Ovary (tissue), 10 donors: ENCODE measurements at places on chromosomes 6 and 20. TPM values are rescaled to one million over a fixed set of nuclear protein-coding genes. Genes with fewer than 3 reads are reported as not detected.

DNA sequence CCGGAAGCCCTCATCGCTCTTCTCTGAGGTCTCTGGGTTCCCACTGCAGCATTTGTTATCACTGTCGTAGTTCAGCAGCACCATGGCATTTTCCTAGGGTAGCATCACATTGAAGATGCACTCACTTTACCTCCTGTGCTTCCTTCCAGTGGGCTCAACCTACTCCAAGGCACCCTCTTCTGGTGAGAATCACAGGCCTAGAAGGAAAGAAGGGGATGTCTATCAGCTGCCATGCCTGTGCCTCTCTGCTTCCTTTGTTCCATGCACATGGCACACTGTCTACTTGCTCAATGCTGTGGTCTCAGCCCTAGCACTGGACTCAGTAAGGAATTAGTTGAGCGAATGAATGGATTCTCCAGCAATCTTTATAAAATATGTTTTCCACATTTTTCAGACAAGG lies 22.6 kb downstream of the CST4 start:
- H3K4me1 ChIP-seq, result no peaks in the 10 kb centered on the region
- H3K27ac ChIP-seq, result no peak overlapping the region
- H3K36me3 ChIP-seq, result no peaks in the 10 kb centered on the region
- H3K27me3 ChIP-seq, result no peaks in the 10 kb centered on the region
- DNase-seq, result no peak

UNC93A gene
- not detected for total RNA-seq

GRCh38 chr6:134676307-134677281 lies 273.3 kb downstream of the ALDH8A1 start:
- H3K36me3 ChIP-seq, result no peaks in the 10 kb centered on the region
- no peak overlapping the region for H3K4me3 ChIP-seq
- H3K4me1 ChIP-seq, result no peaks in the 10 kb centered on the region
- no peak for DNase-seq
- H3K27ac ChIP-seq, result no peak overlapping the region

IFNGR1 gene
- total RNA-seq, result 52.5 TPM
